ENCODE measurements at places on chromosomes 3 and 15.
A peak's percentile ranks its signal among the peaks of the same experiment; 100 is the strongest.

- no peak for ATAC-seq
These were observed 65.3 kb upstream of the CD96 start for GRCh38 chr3:111476701-111477100.

DNA sequence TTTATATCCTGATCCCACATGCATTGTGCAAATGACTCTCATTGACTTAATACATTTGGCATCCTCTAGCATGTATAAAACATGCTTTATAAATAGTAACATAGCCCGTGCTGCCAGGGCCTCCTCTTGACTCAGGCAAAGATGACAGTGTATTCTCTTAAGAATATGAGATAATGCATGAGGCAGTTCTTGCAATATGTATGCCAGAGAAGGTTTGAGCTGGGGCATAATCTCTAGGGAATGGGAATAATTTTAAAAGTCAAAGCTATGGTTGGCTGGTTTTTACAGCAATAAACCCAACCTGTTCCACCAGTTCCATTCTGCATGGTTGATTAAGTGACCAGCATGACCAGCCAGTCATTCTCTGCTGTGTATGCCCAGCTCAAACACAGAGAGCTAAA lies 179.0 kb upstream of the PFN2 start:
- ATAC-seq = no peak

- ATAC-seq = no peak
These were observed 578 bp downstream of the OIP5 start for GRCh38 chr15:41331833-41332193.

- ATAC-seq = peak; percentile 49
These were observed 202.6 kb downstream of the XXYLT1 start for GRCh38 chr3:195068084-195069080.

- ATAC-seq = no peak
These were observed 61.8 kb downstream of the ZBBX start for GRCh38 chr3:167318306-167318705.

GRCh38 chr3:132290833-132291232 lies 26.4 kb upstream of the ACP3 start:
- ATAC-seq = peak; percentile 67

DNA sequence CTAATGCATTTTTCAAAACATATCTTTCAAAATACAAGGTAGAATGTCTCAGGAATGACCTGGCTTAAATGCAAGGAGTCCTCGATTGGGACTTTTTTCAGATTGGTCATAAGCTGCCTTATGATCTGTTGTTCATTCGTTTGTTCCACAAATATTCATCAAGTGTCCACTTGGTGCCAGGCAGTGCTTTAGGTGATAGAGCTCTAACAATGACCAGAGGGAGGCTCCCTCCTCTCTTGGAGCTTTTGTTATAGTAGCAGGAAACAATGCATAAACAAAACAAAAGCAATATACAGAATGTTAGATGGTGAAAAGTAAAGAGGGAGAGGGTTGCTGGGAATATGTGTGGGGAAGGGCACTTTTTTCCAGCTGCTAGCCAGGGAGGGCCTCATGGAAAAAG lies 156.1 kb downstream of the MCTP2 start:
- no peak for ATAC-seq

- no peak for ATAC-seq
These were observed 74.3 kb upstream of the EOMES start for GRCh38 chr3:27796365-27796875.

- ATAC-seq = peak; percentile 61
These were observed 31.8 kb downstream of the LPP start for GRCh38 chr3:188185717-188186251.

GRCh38 chr3:134009345-134010000 lies 20.3 kb downstream of the SLCO2A1 start:
- no peak for ATAC-seq

GRCh38 chr15:23565395-23566070 lies at the start of gene MKRN3:
TSS of gene MKRN3 (plus strand) at chr15:23565674. CDS start at chr15:23565783, 109 bp downstream.
- no peak for ATAC-seq

DNA sequence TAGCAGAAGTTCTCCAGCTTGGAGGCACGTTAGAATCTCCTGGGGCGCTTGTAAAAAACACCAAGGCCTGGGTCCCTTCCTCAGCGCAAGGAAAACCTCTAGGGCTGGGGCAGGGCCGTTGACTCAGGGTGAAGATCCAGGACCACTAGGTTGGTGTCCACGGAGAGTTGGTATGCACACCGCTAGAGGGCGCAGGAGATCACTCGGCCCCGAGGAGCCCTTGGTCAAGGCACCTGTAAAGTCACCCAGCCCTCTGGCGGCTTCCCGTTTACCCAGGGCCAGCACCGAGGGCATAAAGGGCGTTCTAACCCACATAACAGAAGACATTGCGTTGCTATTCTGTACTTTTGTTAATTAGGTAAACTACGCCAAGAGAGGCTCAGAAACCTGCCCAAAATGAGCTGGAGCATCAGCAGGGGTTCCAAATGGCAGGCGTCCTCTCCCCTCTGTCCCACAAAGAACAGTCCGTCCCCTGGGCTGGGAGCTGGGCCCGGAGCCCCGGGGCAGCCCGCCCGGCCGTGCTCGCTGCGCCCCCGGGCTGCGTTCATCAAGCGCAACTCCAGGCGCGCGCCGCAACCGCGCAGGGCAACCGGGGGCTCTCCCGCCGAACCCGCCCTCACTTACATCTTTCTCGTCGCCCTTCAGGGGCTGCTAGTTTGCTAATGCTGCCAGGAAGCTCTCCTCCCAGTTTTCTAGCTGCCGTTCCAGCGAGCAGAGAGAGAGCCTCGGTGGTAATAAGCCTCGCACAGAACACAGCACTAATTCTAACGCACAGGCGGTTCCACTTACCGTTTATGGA lies 332.1 kb downstream of the ARRDC4 start:
- ATAC-seq = peak; percentile 51

- no peak for ATAC-seq
These were observed 172.4 kb downstream of the CHST2 start for GRCh38 chr3:143291836-143292447.

GRCh38 chr3:193853511-193854219 lies 260.7 kb downstream of the OPA1 start:
- no peak for ATAC-seq

GRCh38 chr15:29913528-29914135 lies 91.4 kb upstream of the TJP1 start:
- no peak for ATAC-seq

DNA sequence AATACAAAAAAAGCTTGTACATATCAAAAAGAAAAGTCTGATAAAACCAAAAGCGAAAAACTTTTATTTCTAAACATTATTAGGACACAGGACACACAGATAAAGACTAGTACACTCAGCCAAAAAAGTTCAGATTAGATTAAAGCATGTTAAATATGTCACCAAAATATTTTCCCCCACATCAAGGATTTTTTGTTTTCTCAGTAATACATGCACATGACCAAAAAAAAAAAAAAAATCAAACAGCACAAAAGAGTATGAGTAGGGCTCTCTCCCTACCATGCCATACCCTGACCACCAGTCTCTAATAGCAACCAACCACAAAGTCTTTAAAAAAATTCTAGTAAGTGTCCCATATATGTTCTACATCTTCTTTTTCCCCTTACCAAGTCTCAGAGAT lies 77.4 kb downstream of the LRRFIP2 start:
- no peak for ATAC-seq

GRCh38 chr3:468172-468571 lies 271.6 kb downstream of the CHL1 start:
- ATAC-seq = no peak

- no peak for ATAC-seq
These were observed 52.6 kb downstream of the NMD3 start for GRCh38 chr3:161273589-161274218.

GRCh38 chr3:134201201-134202130 lies 49.2 kb downstream of the RYK start:
- ATAC-seq = no peak

DNA sequence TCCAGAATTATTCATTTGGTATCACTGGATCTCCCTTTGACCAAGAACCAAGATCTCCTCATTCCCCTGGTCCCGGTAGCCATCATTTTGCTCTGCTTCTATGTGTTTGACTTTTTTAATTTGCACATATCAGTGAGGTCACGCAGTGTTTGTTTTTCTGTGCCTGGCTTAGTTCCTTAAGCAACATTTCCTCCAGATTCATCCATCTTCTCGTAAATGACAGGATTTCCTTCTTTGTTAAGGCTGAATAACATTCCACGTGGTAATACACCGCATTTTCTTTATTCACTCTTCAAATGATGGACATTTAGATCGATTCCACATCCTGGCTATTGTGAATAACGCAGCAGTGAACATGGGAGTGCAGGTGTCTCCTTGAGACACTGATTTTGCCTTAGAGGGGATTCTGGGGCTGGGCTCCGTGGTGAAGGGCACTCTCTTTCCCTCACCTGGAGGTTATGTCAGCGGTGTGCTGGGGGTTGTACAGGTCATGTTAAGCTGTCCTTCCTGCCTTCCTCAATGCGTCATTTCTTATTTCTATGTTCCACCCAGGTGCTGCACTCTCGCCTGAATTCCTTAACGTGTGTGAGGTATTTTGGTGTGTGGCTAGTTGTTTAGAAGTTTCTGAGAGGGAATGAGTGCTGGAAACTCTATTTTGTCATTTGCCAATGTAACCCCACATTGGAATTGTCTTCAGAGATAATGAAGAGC lies 212.2 kb downstream of the LPP start:
- peak; percentile 35 for ATAC-seq

- ATAC-seq = no peak
These were observed 25.7 kb downstream of the ZMAT3 start for GRCh38 chr3:179045719-179046402.

GRCh38 chr3:134059035-134059601 lies 29.4 kb upstream of the SLCO2A1 start:
- no peak for ATAC-seq

DNA sequence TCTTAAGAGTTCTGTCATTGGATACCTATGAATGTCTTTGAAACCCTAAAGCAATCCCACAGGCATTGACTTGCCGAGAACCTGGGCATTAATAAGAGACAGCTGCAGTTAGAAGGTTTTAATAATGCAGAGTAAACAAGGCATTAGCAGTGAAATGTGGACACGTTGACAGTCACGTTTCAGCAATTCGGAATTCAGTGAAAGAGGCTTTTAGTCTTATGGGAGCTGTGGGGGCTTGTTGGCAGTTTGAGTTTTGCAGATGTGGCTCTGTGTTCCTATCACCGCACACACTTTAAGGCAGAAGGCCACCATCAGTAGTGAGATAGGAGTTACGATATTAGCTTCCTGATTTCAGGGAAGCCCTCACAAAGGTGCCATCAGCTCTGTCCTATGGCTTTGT lies 145.2 kb upstream of the NUDT16 start:
- ATAC-seq = no peak

DNA sequence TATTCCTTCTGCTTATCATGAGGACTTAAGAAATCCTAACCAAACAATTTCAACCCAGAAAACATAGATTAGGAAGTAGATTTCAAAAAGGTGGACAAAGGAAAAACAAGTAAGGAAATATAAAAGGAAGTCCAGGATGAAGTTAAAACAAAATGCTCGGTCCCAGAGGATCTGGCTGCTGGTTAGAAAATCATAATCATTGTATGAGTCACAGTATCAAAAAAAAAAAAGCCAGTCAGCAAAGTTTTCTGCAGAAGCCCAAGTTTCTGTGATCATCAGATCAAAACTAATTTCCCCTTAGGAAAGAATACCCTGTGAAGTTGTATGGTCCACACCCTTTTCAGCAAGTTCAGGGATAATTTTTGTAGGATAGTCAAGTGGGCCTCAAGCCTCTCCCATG lies 43.0 kb upstream of the LRTM1 start:
- no peak for ATAC-seq

GRCh38 chr3:129404610-129405009 lies 23.8 kb downstream of the EFCAB12 start:
- no peak for ATAC-seq

GRCh38 chr3:11239796-11240195 lies 32.4 kb upstream of the ATG7 start:
- ATAC-seq = no peak

DNA sequence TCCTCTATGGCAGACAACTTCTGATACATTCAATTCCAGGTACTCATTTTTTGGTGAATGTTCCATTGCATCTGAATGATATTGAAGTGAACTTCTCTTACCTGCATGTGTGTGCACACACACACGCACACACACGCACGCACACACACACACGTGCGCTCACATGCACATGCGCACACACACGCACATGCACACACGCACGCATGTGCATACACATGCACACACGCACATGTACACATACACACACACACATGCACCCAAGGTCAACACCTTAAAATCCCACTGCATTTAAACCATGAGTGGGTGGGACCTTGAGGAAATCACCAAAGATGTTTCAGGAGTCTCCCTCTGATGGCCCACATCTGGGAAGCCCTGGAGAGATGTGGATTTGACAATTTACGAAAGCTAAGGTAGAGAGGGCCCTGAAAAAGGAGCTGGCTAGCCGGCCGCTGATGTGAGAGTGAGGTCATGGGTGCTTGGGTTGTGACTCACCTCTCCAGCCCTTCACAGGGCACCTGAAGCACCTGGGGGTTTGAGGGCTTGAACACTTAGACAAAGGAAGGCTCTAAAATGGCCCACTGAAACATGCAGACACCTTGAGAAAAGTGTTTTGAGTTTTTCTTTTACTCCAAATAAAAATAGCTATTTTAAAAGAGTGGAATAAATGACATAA lies 269.1 kb upstream of the LRRFIP2 start:
- no peak for ATAC-seq

- ATAC-seq = no peak
These were observed 10.3 kb upstream of the ZBED2 start for GRCh38 chr3:111605493-111605892.

Measured in gastroesophageal sphincter (tissue), 4 donors.